ENCODE measurements at places on chromosomes 3 and 15.
A peak's percentile ranks its signal among the peaks of the same experiment; 100 is the strongest.

DNA sequence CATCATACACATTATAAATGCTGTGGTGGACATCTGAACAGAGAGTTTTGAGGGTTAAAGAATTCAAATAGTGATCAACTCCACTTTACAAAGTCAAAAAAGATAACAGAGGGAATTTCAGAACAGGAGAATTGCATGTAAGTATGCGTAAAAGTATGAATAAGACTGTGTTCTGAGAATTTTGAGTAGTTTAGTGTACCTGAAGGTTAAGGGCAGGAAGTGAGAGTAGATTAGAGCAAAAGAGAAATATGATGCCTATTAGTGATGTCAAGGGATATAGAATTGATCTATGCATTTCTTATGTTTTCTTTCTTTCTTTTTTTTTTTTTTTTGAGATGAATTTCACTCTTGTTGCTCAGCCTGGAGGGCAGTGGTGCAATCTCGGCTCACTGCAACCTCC, 53.1 kb downstream of the TP63 start:
- no peak for DNase-seq

DNA sequence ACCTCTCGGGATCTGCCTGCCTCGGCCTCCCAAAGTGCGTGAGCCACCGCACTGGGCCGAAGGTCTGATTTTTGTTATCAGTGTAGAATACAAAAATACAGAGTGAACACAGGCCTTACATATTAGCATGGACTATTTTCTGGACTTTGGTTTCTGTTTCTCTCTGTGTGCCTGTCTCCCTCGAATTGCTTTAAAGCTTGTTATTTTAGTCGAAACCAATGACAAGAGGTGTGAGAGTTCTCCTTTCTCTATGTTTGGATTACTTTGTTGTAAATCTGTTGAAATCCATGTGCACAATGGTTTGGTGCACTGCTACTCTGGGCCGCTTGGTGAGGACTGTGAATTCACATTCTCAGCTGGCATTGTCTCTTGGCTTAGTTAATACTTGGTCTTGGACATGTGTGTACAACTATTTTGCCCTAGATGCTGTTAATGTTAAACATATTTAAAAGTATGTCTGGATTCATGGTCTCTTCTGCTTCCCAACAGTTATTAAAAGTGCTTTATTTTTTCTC, 23.9 kb downstream of the MED12L start:
- DNase-seq, result no peak

DNA sequence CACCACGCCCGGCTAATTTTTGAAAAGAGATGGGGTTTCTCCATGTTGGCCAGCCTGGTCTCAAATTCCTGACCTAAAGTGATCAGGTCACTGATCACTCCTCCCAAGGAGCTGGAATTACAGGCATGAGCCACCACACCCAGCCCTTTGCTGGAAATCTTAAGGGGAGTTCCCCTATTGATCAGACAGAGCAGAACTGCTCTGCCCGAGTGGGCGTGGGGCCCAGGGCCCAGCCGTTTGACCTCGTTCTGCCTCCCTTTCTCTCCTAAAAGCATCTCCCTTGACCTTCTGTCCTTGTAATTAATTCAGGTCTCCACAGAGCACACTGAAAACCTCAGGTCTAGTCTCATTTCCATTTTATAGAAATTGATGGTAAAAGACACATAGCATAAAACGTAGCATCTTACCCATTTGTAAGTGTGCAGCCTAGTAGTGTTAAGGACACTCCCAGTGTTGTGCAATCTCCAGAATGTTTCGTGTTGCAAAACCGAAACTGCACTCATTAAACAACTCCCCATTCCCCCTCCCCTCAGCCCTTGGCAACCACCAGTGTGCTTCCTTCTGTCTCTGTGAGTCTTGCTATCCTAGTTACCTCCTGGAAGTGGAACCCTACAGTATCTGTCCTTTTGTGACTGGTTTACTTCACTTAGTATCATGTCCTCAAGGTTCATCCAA, 89.3 kb downstream of the SLCO3A1 start:
- no peak for DNase-seq

- DNase-seq, result no peak
Observed at GRCh38 chr15:79430901-79431635, 1.1 kb upstream of the MINAR1 start.

DNA sequence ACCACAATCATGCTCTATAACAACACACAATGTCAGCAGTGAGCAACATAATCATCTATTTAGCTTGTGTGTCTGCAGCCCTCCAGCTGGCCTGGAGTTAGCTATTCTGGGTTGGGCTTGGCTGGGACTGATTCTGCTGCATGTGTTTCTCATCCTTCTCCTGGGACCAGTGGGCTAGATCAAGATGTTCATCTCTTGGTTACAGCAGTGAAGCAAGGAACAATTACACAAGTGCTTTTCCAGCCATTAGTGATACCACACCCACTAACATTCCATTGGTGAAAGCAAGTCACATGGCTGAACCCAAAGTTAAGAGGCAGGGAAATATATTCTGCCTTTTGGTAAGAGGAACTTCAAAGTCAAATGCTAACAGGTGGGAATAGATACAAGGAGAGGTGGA, 14.6 kb downstream of the NUDT16 start:
- DNase-seq, result no peak

- no peak for DNase-seq
Observed at GRCh38 chr3:101300073-101300472, 20.3 kb downstream of the IMPG2 start.

- no peak for DNase-seq
Observed at GRCh38 chr3:195212749-195213375, 58.1 kb downstream of the XXYLT1 start.

DNA sequence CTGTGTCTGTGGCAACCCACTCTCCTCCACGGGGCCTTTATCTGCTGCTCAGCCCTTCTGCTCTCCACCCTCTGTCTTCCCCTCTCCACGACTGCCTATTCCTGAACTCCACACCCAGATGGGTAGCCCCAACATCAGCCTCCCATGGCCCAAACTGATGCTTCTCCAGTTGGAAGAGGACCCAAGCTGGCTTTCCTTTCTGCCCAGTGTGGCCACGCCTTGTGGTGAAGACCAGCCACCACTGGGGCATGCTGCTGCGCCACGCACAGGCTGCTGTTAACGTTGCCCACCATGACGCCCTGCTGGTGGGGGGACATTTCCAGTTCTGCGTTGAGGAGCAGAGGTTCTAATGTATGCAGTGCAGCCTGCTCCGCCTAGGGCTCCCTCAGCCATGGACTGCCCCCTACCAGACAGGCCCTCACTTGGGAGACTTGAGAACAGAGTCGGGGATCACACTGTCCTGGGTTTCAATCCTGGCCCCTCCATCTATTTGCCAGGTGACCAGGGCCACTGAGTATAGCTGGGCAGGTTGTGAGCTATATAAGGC, 26.9 kb downstream of the CFAP100 start:
- no peak for DNase-seq

DNA sequence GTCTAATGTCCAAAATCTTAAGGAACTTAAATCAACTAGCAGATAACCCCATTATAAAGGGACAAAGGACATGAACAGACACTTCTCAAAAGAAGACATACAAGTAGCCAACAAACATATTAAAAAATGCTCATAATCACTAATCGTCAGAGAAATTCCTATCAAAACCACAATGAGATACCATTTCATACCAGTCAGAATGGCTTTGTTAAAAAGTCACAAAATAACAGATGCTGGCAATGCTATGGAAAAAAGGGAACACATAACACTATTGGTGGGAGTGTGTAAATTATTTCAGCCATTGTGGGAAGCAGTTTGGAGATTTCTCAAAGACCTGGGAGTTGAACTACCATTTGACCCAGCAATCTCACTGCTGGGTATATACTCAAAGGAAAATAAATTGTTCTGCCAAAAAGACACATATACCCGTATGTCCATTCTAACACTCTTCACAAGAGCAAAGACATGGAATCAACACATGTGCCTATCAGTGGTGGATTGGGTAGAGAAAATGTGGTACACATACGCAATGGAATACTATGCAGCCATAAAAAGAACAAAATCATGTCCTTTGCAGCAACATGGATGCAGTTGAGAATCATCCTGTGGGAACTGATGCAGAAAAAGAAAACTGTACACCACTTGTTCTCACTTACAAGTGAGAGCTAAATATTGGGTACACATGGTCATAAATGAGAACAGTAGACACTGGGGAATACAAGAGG, 78.5 kb downstream of the TCF12 start:
- DNase-seq, result no peak

DNA sequence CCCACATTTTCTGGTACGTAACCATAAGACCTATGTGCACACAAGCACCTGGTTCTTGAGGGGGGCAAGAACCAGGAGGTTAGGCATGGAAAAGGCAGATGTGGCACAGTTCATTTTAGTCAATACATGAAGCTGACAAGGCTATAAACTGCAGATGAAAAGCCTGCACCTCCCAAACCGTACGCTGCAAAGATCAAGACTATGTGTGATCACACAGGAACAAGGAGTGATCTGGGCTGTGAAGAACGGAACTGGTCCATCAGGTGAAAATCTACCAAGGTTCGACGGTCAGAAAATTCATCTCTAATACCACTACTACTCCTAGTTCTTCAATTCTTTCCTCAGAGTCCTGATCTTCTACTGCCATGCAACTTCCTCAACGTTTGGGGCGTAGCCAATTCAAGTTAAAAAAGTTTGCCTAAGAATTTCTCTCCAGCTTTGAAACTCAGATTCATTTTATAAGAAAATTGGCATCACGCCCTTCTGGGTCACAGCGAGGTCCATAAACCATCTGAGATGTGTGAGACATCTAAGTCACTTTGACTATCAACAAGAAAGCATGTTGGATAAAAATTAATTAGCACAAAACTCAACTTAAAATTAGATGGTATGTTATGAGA, 41.9 kb downstream of the PLD1 start:
- DNase-seq, result no peak

- no peak for DNase-seq
Observed at GRCh38 chr3:42276141-42277132, 10.5 kb upstream of the CCK start.

GRCh38 chr3:142940000-142940399, 23.5 kb downstream of the PAQR9 start:
- no peak for DNase-seq

DNA sequence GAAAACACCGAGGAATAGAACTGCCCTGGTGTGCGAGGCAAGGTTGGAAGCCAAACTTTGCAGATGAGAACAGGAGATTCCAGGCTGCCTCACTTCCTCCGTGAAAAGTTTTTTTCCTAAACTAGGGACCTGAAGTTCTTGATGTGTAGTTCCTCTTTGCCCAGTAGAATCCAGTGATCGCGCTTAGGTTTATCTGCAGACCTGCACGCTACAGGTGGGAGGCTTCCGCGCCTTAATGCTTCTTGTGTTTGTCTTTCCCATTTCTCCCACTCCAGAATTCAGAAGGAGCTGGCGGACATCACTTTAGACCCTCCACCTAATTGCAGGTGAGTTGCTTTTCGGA, 5.4 kb downstream of the UBE2E1 start:
- DNase-seq, result peak; percentile 13

DNA sequence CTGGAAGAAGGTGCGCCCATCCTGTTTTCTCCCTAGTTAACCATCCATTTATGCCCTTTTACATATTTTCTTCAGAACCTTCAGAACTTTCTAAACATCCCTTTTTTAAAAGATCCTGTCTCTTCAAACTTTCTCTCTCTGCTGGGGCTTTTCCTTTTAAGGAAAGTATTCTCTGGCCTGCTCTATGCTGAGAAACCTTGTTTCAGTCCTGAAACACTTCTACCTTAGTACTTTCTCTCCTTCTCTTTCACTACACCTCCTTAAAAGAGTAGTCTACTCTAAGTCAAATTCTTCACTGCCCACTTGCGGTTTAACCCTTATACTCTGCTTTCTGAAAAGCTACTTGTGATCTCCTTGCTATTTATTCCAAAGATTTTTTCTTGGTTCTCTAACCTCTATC, 65.6 kb upstream of the SLC12A8 start:
- DNase-seq, result no peak

DNA sequence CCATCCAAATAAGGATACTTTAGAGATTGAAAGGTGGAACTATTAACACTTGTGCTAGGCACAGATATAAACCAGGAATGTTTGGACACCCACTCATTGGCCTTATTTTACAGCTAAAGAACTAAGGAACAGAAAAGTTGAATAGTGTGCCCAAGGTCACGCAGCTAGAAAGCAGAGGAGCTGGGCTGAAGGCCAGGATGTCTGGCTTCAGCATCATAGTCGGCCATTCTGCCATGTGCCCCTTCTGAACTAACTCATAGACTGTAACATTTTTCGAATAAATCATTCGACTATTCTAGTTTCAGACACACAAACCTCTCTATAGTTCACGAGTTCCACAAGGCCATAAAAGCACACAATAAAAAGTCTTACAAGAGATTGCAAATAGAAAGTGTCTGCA, 71.1 kb downstream of the SUMF1 start:
- no peak for DNase-seq

DNA sequence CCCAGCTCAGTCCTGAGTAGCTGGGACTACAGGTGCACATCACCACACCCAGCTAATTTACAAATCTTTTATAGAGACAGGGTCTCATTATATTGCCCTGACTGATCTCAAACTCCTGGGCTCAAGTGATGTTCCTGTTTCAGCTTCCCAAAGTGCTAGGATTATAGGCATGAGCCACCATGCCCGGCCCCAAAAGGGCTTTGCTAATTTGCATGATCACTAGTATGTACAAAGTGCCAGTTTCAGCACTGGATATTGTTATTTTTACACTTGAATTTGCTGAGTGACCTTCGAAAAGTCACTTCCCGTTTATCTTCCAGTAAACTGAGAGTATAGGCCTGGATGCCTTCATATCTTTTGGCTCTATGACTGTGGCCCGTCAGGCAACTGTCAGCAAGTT, 12.2 kb downstream of the CLN6 start:
- DNase-seq, result no peak

All from NCI-H187 (cell line).